Stimulated activated CD4-positive, alpha-beta T cell treated with anti-CD3 and anti-CD28 coated beads, Interleukin-12 subunit alpha, Interleukin-12 subunit beta, amount 100 ng/mL, for 24 hours (primary cell): ENCODE measurements at places on chromosomes 4 and X.
A peak's percentile ranks its signal among the peaks of the same experiment; 100 is the strongest.

- no peak for DNase-seq
Observed at GRCh38 chr4:74062953-74063352, 24.5 kb upstream of the CXCL3 start.

DNA sequence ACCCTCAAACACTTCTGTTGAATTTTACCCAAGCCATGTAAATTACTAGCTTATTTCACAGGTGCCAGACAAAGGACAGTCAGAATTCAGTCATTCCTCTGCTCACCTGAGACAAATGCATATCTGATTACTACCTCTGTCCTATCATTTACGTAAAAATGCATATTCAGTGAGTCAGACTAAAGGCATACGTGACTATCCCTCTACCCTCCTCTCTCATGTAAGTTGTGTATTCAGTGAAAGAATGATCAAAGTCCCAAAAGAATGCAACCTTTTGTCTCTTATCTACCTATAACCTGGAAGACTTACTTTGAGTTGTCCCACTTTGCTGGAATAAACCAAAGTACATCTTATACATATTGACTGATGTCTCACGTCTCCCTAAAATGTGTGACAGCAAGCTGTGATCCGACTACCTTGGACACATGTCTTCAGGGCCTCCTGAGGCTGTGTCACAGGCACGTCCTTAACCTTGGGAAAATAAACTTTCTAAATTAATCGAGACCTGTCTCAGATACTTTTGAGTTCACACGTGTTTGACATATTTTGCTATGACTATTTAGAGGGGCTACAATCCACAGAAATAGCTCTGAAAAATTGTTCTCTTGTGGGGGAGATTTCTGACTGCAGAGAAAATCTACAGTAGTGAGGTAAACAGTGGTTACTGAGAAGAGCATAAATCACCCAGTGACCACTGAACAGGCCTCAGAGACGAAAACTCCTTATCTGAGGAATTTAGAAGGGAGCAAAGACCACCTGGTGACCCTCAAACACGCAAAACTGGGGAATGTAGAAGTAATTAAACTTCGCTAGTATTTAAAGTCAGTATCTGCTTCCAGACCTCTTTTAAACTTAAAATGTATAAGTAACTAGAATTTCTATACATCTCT, 1575.8 kb downstream of the STIM2 start:
- no peak for DNase-seq

- no peak for DNase-seq
Observed at GRCh38 chrX:44223150-44223549, 120.3 kb downstream of the EFHC2 start.

GRCh38 chrX:44244008-44244407, 99.5 kb downstream of the EFHC2 start:
- DNase-seq: no peak

DNA sequence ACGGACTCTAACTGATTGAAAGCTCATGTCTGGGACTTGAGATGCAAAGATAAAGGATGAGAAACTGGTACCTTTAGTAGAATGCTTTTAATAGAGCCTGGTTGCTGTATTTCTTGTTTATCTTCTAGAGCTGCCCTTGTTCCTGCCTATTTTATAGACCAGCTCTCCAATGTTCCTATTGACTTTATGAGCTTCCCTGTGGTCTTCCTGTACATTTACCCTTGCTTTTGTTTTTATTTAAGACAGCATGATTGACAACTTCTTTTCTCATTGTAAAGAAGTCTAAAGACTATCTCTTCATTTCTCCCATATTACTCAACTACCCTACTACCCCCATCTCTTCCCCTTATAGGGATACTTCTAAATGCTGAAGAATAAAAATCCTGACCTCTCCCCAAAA, 174.7 kb downstream of the UGT8 start:
- no peak for DNase-seq

DNA sequence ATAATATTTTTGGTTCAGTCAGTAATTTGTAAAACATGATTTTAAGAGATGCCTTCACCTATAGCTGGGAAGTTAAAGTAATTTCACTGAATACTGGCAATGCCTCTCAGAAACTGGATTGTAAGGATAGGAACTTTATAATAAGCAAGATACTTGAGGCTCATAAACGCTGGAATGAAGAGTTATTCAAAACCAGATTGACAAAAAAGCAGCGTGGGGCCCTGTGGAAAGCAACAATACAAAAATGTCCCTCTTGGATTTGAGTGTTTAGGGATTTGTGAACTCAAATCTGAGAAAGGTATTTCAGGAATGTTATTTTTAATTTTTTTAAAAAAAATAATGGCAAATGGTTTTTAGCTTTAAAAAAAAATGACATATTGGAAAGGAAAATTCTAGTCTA, 94.6 kb downstream of the ANK2 start:
- no peak for DNase-seq

- no peak for DNase-seq
Observed at GRCh38 chrX:100720301-100720700, 11.6 kb downstream of the SYTL4 start.

DNA sequence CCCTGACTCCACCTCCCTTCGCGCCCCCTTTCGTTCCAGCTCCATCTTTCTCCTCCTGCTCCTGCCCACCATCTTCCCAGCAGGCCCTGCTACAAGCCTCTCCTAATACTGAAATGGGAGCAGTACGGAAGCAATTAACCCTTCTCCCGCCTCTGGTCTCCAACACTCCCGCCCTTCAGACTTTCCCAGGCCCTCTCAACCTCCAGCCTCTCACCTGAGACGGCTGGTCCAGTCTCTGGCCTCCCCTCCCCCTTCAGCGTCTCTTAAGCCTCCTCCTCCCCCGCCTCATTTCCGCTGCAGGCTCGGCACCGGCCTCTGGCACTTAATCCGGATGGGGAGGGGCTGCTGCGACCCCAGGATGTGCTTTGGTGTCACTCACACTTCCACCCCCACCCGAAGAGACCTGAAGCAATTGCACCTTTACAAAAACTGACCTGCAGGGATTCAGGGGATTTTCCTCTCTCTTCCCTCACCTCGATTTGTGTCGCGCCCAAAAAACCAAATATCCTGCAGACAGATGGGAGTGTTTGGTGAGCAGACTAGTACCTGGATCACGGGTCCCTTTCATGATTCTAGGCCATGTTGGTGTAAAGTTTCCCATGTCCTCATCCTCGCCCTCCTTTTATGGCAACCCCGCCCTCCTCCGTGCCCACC, 657 bp downstream of the TCEAL8 start:
- DNase-seq: peak; percentile 44

GRCh38 chr4:165583341-165583740, 204.5 kb downstream of the CPE start:
- DNase-seq: no peak

DNA sequence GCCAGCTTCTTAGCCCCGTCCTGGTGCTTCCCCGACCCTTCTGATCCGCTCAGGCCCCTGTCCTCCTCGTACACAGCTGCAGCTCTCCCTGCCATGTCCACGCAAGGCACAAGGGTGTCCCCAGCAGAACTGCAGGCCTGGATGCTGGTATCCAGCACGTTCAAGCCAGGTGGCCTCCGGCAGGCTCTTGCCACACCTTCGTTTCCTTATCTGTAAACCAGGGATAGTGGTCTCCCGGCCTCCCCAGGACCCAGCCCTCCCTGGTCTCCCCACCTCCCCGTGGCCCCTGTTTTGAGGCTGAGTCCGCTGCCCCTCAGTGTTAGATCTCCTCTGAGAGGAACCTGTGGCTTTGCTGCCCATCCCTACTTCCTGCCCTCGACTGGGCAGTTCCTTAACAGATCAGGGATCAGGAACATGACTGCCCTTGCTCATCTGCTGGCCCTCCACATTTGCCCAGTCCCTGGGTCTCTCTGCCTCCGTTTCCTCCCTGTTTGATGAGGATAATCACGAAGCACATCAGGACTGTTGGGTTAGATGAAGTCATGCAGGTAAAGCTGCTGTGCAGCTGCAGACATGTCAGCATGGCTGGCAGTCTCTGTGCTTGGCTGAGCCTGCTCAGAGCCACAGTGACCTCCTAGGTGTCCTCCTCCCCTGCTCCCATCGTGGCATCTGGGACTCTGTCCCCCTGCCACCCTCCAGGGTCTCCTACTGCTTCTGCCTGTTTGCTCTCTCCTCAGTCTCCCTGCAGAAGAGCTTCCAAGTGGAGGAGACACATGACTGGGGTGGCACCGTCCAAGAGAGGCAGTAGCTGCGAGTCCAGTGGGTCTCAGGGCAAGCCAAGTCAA, 32.9 kb downstream of the PIGG start:
- DNase-seq: no peak

DNA sequence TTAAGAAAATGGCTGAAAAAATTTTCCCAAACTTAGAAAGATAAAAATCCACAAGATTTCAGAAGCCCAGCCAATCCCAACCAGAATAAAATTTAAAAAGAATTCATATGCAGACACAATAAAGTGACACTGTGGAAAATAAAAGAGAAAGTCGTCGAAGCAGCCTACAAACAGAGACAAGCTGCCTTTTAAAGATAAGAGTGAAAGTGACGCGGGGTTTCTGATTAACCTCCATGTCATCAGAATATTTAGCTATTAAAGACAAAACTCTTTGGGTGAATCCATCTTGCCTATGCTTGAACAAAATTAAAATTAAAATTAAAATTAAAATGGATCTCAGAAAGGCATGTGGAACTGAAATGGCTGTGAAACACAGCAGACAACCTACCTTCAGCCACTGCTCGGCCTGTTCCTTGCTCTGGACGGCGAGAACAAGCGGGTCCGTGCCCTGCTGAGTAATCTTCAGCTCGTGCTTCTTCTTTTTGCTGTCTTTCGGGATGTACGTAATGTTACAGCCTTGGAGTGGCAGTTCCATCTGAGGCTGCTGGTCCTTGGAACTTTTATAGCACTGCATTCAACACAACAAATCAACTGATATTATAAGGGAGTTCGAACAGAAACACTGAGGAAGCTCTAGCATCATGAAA, 101.4 kb downstream of the AFAP1 start:
- no peak for DNase-seq

- DNase-seq: no peak
Observed at GRCh38 chr4:138685316-138685715, 330.3 kb upstream of the NOCT start.

- no peak for DNase-seq
Observed at GRCh38 chr4:10115797-10116568, 616 bp downstream of the WDR1 start.

DNA sequence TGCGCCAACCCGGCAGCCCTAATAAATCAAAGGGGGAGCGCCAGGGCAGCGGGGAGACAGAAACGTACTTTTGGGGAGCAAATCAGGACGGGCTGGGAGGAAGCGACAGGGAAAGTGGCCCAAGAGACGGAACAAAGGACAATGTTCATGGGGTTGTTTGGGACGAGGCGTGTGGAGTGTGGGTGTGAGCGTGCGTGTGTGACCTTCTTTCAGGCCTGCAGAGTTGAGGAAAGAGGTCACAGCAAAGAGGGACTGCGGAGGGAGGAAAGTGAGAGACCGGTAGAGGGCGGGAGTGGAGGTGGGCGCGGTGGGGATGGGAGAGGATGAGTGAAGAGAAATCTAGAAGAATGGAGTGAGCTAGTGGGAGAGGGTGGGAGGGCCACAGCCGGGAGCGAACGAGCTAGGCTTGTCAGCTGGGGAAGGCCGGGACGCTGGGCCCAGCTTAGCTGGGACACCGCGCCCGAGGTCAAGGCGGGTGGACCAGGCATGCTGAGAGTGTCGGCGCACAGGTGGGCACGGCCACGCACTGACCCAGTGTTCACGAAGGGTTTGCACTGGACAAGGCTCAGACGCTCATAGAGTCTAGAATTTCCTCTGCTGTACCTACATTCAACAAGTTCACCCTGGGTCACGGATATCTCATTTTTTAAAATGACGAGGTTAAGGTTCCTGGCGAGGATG, 14.7 kb upstream of the PITX2 start:
- no peak for DNase-seq

DNA sequence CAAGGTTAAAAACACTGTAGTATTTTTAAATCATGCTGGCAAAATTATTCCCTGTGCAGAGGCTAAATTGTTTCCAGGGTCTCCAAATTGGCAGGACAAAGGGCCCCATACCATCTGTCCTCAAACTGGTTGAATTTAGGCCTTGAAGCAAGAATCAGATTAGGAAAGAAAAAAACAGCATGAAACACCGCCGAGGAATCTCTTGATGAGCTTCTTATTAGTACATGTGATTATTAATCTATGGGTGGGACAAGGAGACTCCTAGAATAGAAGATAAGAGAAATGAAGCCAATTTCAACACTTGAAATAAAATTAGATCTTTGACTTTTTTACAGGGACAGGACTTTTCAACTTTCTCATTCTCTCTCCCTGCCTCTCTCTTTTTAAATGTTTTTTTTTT, 7.1 kb upstream of the CLNK start:
- no peak for DNase-seq

DNA sequence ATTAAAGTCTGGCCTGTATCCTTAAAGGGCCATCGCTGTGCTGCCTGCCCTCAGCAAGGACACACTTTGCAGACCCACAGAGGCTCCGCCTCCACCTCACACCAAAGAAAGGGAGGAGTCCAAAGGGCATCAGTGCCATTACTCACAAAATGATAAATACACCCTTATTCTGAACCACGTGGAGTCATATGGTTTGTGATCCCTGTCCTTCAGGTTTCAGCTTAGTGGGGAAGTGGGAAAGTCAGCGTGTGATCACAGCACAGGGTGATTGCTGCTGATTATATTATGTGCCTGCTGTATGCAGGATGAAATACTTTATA, 35.9 kb upstream of the MSANTD1 start:
- DNase-seq: no peak

- DNase-seq: no peak
Observed at GRCh38 chr4:25350561-25350960, 26.5 kb upstream of the ANAPC4 start.

- no peak for DNase-seq
Observed at GRCh38 chr4:5893591-5893990, 705 bp upstream of the CRMP1 start.

DNA sequence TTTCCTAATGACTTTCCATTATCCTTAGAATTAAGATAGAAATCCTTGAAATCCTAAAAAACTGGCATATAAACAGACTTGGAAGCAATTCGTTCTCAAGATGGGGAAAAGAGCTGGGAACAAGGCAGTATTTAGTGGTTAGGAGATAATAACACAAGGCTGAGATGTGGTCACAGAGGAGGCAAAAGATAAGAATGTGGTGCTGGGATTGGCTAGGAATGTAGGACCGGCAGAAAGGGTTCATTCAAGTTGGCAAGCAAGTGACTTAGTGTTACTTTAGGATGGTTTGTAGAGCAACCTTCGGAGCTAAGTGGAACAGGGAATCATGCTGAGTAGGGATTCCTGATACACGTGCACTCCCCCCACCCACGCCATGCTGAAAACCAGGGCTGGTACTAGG, 121.9 kb upstream of the RPS6KA3 start:
- DNase-seq: no peak

- DNase-seq: no peak
Observed at GRCh38 chr4:31995943-31996901, 1276.1 kb downstream of the PCDH7 start.

- DNase-seq: no peak
Observed at GRCh38 chrX:11138498-11139390, 27.6 kb downstream of the HCCS start.
